ENCODE measurements at places on chromosomes 11 and 22. TPM values are rescaled to one million over a fixed set of nuclear protein-coding genes. Genes with fewer than 3 reads are reported as not detected.

DNA sequence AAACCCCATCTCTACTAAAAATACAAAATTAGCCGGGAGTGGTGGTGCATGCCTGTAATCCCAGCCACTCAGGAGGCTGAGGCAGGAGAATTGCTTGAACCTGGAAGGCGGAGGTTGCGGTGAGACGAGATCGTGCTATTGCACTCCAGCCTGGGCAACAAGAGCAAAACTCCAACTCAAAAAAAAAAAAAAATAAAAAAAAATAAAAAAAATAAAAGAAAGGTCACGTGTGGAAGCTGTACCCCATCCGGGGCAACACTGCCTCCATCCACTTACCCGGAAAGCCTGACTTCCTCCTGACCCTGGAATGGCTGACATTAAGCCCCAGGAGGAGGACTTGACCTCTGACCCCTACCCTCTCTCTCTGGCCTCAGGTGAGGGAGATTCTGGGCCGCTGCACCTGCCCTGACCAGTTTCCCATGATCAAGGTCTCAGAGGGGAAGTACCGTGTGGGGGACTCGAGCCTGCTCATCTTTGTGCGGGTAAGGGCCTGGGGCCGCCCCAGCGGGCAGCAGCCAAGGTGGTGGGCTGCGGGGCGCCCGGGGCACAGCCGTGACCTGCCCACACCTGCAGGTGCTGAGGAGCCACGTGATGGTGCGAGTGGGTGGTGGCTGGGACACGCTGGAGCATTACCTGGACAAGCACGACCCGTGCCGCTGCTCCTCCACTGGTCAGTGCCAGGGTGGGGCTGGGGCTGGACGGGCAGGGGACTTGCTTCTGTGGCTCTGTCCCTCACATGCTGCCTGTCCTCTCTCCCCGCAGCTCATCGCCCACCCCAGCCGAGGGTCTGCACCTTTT is 3.8 kb downstream of the GAS2L1 start:
- peak; percentile 60 for DNase-seq

The TRIM48 gene
- total RNA-seq, result not detected

The LGALS1 gene
- 15.3 TPM for total RNA-seq

The C11orf87 gene
- total RNA-seq, result not detected

The PIWIL4 gene
- 8.7 TPM for total RNA-seq

- no peak for DNase-seq
Observed at GRCh38 chr11:34616086-34616485, 4.8 kb upstream of the EHF start.

GRCh38 chr11:80944758-80945157 is 1503.9 kb upstream of the TENM4 start:
- DNase-seq, result no peak

DNA sequence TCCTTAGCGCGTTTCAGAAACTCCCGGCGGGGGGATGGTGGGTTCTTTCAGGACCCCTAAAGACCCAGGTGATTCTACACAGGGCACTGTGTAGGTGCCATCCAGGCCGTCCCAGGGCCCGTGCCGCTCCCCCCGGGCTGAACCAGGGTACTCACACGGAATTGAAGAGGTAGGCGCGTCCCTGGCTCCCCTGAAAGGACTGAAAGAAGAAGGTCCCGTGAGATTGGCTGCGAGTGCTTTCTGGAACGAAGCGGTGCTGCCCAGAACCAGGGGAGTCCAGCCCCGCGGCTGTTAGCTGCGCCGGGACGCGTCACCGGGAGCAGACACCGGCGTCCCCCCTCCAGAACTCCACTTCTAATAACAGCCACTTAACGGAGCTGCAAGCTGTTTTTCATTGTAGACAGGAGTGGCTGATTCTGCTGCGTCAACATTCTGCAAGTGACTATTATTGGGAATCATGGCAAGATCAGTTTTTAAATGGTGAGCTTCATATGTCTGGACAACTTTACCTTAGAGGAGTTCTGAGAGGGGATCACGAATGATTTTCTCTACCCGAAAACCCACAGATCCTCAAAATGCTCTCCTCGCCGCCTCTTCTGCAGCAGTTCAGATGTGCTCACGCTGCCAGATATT is 31.8 kb downstream of the YPEL1 start:
- no peak for DNase-seq

DNA sequence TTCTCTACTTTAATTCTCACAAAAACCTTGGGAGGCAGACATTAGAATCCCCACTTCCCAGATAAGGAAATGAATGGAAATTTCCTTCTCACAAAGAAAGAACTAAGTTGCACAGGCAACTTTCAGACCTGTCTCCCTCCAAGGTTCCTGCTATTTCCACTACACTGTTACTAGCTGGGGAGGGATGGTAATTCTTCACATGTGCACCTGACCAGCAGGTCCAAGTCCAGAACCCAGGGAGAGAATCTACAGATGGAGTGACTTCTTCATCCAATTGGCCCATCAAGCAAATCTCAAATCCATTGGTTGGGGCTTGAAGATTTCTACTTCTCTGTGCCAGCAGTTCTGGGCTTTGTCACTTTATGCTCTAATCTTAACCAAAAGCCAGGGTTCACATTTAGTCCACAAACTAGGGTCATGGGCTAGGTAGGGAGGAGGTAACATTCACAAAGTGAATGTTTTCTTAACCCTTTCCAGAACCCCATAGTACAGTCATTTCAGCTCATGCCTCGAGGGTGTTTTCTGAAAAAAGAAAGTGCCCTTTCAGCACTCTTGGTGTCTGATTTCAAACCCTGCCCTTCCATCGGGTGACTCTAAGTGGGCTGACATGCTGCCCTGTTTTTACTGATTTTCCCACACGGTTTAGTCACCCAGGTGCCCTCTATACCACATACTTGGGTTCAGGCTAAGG is 2.7 kb downstream of the POU2AF1 start:
- no peak for DNase-seq

- no peak for DNase-seq
Observed at GRCh38 chr11:91850021-91850420, 374.6 kb upstream of the FAT3 start.

- DNase-seq, result no peak
Observed at GRCh38 chr22:19470010-19470409, 9.0 kb downstream of the UFD1 start.

The HMOX1 gene
- 14.9 TPM for total RNA-seq

DNA sequence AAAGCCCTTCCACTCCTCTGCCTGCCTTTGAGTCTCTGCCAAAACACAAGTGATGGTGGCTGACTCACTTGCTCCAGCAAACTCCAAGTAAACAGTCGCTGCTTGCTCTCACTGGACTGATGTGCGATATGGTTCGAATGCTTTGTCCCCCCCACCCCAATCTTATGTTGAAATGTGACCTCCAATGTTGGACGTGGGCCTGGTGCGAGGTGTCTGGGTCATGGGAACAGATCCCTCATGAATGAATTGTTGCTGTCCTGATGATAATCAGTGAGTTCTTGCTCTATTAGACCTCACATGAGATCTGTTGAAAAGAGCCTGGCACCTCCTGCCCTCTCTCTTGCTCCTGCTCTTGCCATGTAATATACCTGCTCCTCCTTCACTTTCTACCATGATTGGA is 747.9 kb downstream of the OPCML start:
- DNase-seq, result no peak

GRCh38 chr11:108278546-108278945 is 55.7 kb downstream of the ATM start:
- no peak for DNase-seq

- no peak for DNase-seq
Observed at GRCh38 chr11:16080688-16081381, 275.5 kb downstream of the SOX6 start.

DNA sequence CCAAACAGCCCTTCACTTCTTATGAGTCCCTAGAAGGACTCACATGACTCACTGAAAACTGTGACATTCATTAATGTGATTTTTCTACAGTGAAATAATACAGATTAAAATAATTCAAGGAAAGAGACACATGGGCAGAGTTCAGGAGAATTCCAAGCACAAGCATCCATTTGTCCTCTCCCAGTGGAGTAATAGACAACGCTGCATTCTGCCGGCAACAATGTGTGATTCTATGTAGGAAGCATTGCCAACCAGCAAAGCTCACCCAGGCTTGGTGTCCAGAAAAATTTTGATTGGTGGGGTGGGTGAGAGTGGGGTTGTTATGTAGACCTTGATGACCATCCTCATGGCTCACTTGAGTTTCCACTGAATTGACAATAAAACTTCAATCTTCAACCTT is 123.9 kb downstream of the VPREB1 start:
- DNase-seq, result no peak

GRCh38 chr11:134841411-134841810 is 429.4 kb upstream of the B3GAT1 start:
- no peak for DNase-seq

DNA sequence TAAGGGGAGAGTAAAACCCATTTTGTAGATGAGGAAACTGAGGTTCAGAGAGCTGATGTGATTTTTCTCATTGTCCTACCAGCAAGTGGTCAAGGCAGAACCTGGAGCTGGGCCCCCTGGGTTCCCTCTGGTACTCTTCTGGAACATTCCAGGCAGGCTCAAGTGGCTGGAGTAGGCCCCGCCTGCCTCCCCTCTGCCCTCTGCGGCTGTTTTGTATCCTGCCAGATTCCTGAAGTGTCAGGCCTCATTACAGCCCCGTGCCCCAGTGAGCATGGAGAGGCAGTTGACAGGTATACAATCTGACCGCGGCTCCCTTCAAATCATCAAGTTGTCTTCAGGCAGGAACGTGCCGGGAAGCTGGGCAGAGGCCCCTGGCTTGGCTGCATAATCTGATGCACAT is 94.6 kb upstream of the CD82 start:
- DNase-seq, result no peak

- no peak for DNase-seq
Observed at GRCh38 chr22:35071784-35072183, 5.8 kb downstream of the ISX start.

DNA sequence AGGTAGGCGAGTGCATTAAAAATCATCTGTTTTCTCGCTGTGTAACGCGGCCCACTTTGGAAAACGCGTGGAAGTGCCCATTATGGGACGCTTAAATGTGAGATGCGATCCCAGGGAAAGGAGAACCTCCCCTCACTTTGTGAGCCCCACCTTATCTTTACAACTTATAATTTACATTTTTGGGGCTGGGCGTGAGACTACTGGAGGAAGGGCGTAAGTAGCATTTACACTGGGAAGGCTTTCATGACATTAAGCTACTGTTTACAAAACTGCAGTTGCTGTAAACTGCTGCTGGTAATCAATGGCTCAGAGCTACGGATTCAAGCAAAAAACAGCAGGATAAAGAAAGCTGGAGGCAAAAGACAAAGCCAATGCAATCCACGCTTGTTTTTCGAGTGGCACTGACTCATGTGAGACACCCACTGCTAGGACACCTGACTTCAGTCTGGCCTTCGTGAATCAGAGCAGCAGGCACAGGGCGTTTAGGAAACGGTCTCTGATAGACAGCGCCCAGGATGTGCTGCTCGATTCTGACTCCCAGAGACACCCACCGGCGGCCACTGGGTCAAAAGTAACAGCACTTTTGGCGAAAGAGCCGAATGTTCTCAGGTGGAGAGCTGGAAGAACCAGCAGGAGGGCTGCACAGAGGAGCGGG is 78.3 kb downstream of the TRMU start:
- no peak for DNase-seq

Data from HT-29 (cell line).